NCI-H774 (cell line): ENCODE measurements at places on chromosomes 11 and 22.

DNA sequence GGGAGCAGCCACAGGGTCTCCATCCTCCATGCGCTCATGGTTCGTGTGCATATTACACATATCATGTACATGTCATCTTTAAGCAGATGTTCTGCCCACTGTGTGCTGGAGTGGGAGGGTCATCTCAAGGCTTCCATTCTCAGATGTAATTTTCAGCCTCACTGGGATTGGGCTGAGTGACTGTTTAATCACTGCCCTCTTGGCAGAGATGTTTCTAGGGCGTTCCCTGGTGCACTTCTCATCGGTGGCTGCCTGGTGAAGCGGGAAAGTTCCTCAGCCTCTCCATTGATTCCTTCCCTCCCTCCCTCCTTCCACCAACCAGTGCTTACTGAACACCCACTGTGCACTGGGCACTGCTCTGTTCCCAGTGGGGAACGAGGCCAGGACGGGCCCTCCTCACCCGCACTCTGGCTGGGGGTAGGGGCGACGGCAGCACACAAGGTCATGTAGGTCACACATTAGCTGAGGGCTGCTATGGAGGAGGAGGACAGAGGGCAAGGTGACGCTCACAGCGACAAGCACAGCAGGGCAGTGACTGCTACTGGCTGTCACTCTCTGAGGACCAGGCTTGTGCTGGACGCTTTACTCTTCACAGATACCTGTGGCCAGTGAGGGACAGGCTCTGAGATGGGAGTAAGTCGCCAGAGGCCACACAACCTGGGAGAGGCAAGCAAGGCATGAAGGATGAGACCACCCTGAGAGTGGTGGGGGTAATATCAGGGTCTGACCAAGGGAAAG is 22.9 kb downstream of the GNAZ start:
- DNase-seq, result no peak

- peak; percentile 60 for DNase-seq
Measured at GRCh38 chr11:129457321-129457720, 81.7 kb downstream of the BARX2 start.

DNA sequence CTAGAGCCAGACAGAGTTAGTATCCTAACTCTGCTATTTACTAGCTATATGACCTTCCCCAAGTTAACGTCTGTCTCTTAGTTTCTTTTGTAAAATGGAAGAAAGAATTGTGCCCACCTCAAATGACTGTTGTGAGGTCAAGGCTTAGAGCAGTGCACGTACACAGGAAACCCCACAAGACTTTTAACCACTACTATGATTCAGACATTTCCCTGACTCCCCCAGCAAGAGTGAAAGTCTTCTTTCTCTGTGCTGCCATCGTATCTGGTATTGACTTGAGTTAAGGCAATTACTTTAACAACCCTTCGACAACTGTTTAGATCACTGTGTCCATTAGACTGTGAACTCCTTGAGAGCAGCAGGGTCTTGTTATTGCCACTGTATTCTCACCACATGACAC is 2.6 kb upstream of the OR52W1 start:
- DNase-seq, result no peak

DNA sequence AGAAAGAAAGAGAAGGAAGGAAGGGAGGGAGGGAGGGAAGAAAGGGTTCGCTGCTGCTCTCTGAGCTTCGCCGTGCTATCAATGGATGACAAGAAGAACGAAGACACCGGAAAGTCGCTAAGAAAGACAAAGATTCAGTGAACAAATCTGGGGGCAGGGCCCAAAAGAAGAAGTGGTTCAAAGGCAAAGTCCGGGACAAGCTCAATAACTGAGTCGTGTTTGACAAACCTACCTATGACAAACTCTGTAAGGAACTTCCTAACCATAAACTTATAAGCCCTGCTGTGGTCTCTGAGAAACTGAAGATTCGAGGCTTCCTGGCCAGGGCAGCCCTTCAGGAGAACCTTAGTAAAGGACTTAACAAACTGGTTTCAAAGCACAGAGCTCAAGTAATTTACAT is 2.9 kb upstream of the TTLL1 start:
- no peak for DNase-seq

DNA sequence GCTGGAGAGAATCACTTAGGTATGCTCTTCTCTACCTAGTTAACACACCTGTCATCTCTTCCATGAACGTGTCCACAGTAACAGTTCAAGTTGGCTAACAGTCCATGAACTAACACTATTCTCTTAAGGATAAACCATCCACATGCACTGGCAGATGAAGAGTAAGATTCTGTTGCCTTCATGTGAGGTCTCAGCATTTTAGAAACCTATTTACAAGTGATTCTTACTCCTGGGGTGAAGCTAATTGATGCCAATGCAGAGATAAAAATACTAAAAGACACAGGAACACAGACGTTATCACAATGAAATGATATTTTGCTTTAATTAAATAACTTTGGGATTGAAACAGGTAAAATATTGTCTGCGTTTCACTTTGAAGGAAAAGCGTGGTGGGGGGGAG is 1.3 kb downstream of the LRRC4C start:
- no peak for DNase-seq

GRCh38 chr11:95892892-95893570 is 30.9 kb downstream of the MTMR2 start:
- no peak for DNase-seq

DNA sequence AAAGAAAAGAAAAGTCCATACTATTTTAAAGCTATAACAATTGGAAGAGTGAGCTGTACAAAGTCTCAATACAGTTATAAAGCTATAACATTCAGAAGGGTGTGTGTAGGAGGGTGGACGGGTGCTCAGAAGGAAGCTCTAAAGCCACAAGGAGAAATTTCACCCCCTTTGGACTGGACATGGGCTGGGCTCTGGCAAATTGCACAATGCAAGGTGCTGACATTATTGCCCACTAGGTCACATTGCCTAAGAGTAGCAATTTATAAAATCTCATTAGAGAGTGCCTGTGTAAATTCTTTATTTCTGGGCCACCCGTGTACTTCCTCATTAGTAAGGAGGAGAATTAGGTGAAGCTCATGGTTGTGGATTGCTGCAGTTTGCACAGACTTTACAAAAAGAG is 5.7 kb upstream of the APOBEC3A start:
- no peak for DNase-seq

- DNase-seq, result peak; percentile 41
Measured at GRCh38 chr11:34323601-34324000, 34.2 kb downstream of the ABTB2 start.

- no peak for DNase-seq
Measured at GRCh38 chr22:17836992-17837742, 62.9 kb upstream of the BID start.

DNA sequence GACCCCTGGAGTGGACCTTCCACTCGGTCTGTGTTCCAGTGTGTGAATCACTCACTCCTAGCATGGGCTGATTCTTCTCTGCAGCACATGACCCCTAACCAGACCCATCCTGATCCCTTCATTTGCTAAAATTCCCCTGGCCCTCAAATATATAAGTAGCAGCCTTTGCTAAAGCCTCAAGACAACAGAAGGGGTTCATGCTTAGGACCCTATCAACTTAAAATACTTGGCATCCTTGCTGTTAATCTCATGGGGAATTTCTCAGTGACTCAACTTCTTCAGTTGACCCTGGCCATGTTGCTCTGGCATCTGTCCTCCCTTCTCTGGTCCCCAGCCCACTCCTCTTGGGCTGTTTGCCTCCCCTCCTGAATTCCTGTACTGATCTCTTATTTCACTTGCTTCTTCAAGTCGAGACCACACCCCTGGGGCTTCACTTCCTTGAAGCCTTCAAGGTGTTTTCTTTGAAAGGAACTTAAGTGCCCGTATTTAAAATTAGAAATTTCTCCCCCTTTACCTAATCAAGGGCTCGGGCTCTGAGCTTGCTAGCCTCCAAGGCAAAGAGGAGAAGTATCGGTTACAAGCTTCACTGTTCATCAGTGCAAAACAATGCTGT is 23.6 kb downstream of the NNMT start:
- no peak for DNase-seq

- no peak for DNase-seq
Measured at GRCh38 chr11:111665777-111666176, 63.5 kb downstream of the SIK2 start.

GRCh38 chr11:14181121-14181520 is 177.9 kb downstream of the RRAS2 start:
- no peak for DNase-seq

DNA sequence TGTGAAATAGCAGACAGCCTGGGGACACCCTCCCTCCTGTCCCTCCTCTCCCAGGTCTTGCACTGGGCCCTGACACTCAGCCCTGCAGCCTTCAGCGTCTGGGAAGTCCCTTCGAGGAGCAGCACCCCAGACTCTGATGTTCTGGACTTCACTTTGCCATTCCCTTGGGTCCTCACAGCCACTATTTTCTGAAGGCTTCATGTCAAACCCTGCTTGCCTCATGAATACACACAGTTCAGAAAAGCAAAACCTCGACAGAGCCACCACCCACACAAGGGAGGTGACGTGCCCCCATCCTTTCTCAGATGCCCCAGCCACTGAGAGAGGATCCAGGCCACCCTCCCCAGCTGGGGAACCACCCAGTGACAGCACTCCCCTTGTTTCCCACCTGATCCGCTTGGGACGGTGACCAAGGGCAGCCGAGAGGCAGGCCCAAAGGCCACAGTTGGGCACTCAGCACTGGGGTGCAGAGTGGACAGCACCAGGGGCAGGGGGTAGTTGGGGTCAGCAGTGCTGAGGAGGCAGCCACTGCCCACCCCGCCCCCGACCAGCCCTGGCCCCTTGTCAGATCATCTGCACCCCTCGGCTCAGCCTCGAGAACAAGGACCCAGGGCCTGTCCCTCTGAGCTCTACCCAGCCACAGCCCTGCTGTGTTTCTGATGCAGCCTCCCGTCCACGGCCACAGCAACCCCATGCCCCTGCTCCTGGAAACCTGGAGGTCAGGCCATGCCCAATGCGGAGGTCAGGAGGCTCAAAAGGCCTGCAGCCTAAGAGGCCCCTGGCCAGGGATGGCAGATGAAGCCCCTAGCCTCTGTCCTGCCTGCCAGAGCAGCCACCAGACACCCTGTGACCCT is 3.1 kb upstream of the TNNT3 start:
- no peak for DNase-seq

GRCh38 chr11:65576232-65576866 is 496 bp downstream of the EHBP1L1 start:
- DNase-seq, result no peak

GRCh38 chr22:19876314-19876940 is 21.8 kb upstream of the GNB1L start:
- no peak for DNase-seq

DNA sequence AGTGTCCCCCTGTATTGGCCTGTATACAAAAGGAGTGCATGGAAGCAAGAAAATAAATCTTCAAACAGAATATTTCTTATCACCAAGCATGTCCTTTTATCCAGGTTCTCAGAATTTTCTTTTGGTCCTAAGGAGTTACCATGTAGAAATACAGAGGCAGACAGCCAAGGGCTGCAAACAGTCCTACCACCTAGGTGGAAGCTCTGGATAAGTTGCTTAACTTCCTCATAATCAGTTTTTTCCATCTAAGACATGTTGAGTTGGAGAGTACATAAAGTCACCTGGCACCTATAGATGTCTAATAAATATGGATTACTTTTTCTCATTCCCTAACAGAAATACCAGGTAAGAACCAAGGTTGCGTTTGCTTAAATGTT is 57.0 kb upstream of the BLID start:
- DNase-seq, result no peak

DNA sequence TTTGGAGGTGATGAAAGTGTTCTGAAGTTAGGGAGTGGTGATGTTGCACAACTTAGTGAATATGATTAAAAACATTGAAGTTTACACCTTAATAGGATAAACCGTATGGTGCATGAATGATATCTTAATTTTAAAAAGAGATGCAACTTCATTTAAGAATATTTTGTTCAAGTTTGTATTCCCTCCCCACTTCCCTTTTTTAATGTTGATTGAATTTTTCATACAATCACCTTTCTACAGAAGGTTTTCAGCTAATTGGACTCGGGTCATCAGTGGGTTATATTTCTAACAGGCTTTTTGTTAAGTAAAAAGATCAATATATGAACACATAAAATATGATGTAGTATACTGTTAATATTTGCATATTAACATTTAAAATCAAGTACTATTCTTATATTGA is 72.6 kb downstream of the DDIAS start:
- no peak for DNase-seq
